ENCODE measurements at places on chromosomes 5 and 9.

- DNase-seq, result no peak
Observed at GRCh38 chr9:7086389-7086788, 328.6 kb downstream of the KDM4C start.

DNA sequence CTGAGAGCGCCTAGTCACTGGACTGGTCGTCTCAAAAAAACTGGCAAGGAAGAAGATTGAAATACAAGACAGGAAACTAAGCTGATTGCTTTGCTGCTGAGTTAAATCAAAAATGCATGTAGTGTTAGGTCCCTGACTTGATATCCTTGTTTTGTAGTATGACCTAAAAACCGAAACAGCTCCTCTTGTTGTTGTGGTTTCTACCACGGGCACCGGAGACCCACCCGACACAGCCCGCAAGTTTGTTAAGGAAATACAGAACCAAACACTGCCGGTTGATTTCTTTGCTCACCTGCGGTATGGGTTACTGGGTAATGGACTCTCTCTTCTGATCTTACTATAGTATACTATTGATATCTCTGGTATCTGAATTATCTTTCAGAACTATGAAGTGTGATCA lies 4.3 kb downstream of the MTRR start:
- no peak for DNase-seq

- DNase-seq, result no peak
Observed at GRCh38 chr9:131278702-131279111, 2.4 kb upstream of the FAM78A start.

GRCh38 chr5:16794269-16794913 lies 141.7 kb downstream of the MYO10 start:
- DNase-seq, result no peak

DNA sequence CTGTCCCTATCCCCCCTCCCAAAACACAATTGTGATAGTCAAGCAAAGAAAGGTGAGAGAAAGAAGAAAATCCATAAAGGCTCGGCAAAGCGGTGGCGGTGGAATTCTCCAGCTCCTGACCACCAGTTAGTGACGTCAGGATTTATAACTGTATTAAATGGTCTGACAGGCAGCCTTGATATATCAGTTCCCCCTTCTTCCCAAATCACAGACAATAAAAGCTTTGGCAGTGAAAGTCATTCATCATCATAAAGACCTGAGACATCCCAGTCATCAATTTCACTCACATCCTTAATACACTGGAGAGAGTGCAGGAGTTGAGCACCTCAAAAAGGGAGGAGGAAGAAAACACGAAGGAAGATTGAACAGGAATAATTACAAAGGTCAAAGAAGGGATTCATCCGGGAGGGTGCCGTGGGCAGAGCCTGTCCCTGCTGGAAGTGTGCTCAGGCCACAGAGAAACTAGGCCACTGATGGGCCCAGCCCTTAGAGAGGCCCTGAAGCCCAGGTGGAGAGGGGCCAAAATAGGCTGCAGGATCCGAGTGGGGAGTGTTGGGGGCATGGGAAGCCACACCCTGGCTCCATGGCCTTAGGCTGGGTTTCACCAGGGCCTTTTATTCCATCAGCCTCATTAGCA lies 131.9 kb downstream of the PAX5 start:
- no peak for DNase-seq

- no peak for DNase-seq
Observed at GRCh38 chr9:101635473-101635872, 40.7 kb upstream of the PPP3R2 start.

GRCh38 chr9:95105519-95106287 lies 211.8 kb downstream of the FANCC start:
- no peak for DNase-seq

GRCh38 chr5:109693535-109694400 lies 4.0 kb downstream of the MAN2A1 start:
- no peak for DNase-seq

- no peak for DNase-seq
Observed at GRCh38 chr5:95669540-95669939, 13.3 kb downstream of the SPATA9 start.

GRCh38 chr9:112337547-112337946 lies 4.1 kb upstream of the PTBP3 start:
- no peak for DNase-seq

DNA sequence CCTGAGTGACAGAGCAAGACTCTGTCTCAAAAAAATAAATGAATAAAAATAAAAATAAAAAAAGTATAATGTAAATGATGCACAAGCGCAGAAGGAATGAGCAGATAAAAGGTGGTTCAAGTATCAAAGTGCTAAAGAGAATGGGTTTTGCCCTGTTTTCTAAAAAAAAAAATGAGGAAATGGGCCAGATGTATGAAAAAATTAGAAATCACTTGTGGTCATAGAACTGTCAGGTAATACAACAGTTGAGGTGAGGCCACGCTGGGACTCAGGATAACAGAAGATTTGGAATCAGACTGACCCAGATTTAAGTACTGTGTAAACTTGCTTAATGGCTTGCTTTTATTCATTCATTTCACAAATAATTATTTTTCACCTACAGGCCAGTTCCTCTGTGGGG lies 69.8 kb downstream of the MAPKAP1 start:
- no peak for DNase-seq

- DNase-seq, result no peak
Observed at GRCh38 chr9:108239696-108240321, 616.0 kb downstream of the ACTL7B start.

- DNase-seq, result no peak
Observed at GRCh38 chr5:149700347-149700746, 29.8 kb upstream of the PPARGC1B start.

- DNase-seq, result no peak
Observed at GRCh38 chr9:2192356-2192979, 177.3 kb downstream of the SMARCA2 start.

- no peak for DNase-seq
Observed at GRCh38 chr5:176529741-176530141, 7.5 kb downstream of the RNF44 start.

- DNase-seq, result peak; percentile 70
Observed at GRCh38 chr5:69492391-69492922, at the start of gene OCLN. OCLN (plus strand) TSS chr5:69492790; CDS start chr5:69504245, 11,455 bp downstream.

GRCh38 chr5:26889815-26890214 lies 148.6 kb downstream of the CDH9 start:
- DNase-seq, result peak; percentile 83

DNA sequence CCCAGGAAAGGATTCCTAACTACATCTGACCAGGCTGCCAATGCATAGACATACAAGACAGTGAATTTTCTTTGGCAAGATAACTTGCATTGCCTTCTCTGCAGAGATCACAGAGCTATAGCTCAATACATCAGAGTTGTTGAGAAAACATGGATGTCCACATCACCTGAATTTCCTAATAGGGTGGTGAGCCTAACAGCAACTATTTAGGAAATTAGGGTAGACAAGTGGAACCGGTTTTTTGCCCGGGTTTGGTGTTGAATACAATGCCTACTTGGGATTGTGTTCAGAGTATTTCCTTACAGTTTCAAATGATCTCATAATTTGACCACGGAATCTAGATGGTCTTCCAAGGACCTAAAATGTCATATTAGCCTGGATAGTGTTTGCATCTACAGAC lies 262.7 kb downstream of the KIF4B start:
- DNase-seq, result no peak

- no peak for DNase-seq
Observed at GRCh38 chr9:8390571-8390970, 591.0 kb upstream of the DMAC1 start.

DNA sequence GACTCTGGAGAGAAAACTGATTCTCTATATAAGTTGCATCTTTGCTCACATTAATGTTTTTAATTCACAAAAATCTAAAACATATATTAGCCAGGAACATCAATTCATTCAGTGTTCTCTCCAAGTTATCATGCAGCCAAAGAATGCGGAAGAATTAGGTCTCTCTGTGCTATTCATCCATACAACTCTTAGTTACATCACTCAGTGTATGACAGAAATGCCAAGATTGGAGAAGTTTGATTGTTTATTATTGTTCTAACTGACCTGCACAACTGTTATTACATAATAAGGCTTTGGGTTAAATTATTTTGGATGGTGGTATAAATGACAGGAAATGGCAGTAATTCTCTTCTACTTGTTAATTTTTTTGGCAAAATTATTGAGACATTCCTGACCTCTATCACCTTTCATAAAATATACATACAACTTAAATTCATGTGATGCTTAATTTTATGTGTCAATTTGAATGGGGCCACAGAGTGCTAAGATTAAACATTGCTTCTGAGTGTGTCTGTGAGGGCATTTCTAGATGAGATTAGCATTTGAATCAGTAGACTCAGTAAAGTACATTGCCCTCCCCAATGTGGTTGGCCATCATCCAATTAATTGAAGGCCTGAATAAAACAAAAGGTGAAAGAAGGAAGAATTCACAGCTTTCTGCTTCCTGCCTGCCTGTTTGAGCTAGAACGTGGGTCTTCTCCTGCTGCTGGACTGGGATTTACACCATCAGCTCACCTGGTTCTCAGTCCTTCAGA lies 70.2 kb downstream of the NR2F1-AS1 start:
- no peak for DNase-seq

DNA sequence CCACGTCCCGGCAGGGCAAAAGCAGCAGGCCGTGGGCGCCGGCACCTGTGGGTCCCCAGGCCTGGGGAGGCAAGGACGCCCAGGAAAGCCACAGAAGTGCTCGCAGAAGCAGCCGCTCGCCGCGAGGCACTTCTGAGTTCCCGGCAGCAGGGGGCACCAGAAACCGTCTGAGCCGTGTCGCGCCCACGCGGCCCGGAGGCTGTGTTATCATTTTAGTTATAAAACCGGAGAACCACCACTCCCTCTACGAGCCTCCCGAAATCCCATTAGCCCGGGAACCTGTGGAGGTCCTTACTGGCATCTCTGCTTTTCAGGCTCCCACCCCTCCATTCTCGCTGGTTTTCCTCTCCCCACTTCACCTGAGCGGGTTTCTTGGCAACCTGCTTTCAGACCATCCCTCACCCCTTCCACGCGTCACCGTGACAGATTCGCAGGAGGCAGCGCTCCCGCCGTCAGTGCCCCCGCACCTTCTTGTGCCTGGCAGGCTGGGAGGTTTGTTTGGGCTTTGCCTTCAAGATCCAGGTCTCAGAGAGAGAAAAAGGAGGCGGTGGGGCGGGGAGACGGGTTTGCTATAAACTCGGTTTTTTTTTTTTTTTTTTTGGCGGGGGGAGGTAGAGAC lies 2.3 kb downstream of the GDNF start:
- peak; percentile 37 for DNase-seq

DNA sequence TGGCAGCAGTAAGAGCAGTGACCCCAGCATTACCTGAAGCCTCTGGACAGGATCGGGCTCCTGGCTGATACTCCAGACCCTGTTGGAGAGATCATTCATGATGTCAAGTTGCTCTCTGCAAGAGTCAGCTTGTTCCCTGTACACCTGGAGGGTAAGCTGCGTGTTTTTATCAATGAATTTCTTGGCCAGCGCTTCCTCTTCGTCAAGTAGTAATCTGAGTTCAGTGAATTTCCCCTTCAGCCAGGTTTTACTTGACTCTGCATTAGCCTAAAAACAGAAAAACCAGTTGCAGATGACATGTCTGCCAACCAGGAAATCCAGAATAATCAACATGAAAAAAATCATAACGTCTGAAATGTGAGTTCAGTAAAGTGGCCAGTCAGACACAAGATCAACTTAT lies 19.1 kb downstream of the TRIM14 start:
- DNase-seq, result peak; percentile 87

GRCh38 chr5:161507591-161507990 lies 38.9 kb downstream of the GABRB2 start:
- DNase-seq, result no peak

- no peak for DNase-seq
Observed at GRCh38 chr9:106981396-106982287, 118.7 kb downstream of the ZNF462 start.

DNA sequence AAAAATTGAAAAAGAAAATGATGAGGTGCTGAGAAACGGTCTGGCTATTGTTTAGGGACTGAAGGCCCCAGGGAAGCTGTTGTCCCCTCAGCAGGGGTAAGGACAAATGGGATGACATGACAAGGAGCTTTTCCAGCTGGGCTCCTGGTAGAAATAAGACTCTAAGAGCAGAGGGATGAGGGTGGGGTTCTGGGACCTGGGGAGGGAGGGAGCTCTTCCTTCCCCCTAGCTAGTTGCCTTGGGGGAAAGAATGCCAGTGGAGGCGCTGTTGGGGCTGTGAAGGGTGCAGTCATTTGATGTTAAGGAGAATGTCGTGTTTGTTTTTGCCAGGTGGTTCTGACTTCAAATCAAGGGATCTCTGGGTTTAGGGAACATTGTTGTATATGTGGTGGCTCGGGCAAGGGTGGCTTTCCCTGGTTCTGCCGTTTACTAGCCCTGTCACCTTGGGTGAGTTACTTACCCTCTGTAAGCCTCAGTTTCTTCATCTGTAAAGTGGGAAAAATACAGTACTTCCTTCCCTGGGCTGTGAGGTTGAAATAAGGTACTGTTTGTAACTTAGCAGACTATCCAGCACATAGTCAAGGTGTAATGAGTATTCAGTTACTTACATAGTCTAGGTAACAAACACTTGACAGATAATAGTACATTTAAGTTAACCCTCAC lies 47.8 kb downstream of the WWC1 start:
- DNase-seq, result no peak

DNA sequence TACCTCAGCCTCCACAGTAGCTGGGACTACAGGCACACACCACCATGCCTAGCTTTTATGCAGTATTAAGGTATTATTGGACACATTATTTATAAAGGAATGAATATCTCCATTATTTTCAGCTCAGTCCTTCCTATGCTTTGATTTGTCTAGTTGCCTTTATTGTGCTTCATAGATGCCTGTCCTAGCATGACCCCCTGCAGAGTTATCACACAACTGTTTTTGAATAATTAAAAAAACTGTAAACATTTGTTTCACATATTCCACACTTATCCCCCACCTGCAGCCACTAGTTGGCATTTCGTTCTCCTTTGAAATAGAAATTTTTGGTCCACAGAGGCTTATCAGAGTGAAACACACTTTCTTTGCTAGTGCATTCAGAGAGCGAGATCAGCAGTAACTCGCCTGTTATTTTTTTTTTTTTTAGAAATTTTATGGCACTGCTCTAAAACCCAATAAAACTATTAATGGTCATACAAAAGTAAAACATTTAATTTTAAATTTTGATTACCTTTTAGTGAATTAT lies 151.8 kb upstream of the RASA1 start:
- DNase-seq, result no peak

GRCh38 chr9:106857811-106858470 lies 5.0 kb upstream of the ZNF462 start:
- DNase-seq, result no peak

DNA sequence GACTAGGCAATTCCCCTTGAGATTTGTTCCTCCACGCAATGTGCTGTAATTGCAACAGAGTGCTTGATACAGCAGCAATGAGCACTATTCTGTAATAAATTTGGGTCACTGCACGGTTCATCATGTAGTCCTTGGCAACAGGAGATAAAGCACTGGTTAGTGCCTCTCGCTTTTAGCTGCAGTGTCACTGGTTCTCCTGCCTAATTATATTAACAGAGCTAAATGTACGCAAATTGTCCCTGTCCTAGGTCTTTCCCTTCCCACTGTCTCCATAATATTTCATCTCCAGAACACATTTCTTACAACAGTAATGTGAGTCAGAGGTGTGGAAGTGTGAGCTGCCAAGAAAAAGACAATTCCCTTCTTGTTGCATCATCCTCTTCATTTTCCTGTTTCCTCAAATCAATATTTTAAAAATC lies 553.1 kb downstream of the ZNF608 start:
- DNase-seq, result no peak
